ENCODE measurements at places on chromosomes 13 and 19.

DNA sequence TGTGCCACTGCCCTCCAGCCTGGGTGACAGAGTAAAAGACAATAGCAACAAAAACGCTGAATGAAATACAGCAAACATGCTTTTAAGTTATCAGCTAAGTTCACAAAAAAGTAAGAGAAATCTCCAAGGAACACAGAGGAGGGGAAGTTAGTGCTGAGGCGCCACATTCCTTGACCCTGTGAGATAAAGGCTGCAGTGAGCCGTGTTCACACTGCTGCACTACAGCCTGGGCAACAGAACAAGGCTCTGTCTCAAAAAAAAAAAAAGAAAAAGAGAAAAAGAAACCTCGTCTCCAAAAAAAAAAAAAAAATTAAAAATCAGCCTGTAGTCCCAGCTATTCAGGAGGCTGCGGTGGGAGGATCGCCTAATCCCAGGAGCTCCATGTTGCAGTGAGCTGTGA lies 16.3 kb upstream of the DOCK6 start:
- DNase-seq, result no peak

DNA sequence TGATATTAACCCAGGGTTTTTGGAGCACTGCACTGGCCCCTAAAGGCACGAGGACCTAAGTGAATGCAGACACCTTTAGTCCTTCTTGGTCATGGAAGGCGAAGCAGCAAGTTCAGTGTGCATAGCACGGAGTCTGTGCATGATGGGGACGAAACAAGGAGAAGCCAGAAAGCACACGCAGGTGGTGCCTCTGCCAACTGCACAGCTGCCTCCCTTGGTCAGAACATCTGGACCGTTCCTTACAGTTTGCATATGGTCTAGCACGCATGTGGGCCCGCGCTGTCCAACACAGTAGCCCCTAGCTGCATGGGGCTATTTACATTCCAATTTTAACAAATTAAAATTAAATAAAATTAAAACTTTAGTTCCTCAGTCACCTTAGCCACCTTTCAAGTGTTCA lies 44.0 kb downstream of the FLT3 start:
- no peak for DNase-seq

DNA sequence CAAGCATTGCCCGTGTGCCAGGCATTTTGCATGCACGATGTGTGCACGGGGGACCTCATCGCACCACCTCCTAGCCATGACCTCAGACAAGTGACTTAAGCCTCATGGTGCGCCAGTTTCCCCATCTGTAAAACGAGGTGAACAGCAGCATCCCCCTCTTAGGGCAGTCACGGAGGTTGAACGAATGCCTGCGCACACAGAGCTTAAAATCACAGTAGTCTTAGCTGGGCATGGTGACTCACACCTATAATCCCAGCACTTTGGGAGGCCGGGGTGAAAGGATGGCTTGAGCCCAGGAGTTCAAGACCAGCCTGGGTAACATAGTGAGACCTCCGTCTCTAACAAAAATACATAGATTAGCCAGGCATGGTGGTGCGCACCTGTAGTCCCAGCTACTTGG lies 48.6 kb downstream of the PIN1 start:
- DNase-seq, result no peak

DNA sequence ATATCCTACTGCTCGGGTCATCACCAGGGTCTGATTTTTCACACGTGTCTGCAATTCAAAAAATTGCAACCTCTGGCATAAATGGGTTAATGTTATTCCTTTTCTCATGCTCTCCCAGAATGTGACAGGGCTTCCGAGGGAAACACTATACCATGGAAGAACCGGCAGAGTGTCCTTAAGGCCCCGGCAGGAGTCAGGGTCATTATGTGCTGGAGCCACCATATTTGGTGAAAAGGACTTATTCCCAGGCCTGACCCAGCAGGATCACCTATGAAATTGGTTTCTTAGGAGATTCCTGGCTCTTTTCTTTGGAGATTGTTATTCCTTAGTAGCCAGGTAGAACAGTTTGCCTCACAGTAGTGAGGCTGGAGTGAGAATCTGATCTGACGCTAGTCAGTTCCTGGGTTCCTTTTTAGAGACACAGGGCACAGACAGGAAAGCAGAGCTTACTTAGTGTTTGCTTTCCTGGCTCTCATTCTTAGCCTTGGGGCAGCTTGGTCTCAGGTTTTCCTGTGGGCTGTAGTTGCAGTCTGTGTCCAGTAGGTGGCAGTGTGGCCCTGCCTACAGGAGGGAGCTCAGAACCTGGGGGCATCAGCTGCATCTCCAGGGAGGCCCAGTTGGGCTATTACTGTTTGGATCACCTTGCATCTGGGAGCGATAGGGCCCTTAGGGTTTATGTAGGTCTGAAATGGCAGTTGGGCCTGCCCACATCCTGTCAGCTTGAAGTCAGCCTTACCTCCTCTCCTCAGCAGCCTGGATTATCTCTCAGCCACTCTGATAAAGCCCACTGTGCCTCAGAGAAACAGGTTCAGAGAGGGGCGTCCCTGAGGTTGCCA lies 12.4 kb downstream of the SNRNP70 start:
- peak; percentile 76 for DNase-seq

DNA sequence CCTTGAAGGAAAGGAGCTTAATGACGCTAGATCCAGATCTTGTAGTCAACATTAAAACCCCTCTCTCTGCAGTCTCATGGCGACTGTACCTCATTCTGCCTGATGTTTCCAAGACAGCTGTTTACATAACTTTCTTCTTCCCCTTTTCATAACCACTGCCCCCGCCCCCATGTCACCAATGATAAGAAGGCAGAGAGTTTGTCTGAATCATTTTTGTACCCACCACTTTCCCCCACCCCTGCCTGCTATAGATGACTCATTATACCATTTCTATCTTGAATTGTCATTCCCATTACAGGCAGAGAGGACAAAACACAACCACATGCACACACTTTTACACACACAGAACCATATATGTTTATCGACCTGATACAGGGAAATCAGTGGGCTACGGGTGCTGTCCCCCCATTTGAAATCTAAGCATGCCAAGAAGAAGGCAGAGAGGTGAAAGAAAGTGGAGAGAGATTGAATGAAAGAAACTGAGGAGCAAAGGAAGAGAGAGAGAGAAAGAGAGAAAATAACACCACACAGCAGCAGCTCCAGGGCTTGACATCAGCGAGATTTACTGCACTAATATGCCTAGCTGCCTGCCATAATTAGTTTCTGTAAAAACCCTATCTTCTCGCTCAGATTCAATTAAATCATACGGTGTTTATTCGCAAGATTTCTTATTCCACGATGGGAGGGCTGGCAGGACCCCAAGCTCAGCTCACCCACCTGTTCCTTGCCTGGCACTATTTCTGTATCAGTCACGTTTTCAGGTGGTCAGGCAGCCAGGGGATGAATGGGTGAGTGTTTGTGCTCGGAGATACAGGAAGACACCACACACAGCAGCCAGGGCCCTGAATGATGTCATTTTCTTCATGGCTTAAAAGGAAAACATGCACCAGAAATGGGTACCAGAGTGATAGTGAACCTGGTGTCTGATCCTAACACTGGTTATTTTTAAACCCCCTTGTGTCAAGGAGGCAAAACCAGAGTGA lies 114.3 kb upstream of the SERP2 start:
- peak; percentile 85 for DNase-seq

DNA sequence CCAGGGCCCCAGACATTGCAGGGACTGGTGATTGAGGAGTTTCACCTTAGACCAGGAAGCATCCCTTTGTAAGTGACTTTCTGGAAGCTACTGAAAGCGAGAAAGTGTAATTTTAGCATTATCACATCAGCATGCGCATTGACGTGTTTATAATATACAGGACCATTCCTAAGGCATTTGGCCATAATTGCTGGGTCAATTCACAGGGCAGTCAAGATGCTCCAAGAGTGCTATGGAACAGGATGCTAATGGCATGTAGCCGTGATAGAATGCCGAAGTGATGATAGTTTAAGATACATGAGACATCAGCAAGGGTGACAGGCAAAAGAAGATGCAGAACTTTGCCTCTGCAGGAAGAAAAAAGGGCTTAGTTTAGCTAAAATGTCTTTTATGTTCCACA lies 347.6 kb upstream of the NBEA start:
- no peak for DNase-seq

GRCh38 chr19:48819366-48819816 lies 8.6 kb upstream of the BCAT2 start:
- DNase-seq, result no peak

- DNase-seq, result no peak
These were observed 96.8 kb downstream of the ZNF429 start for GRCh38 chr19:21602082-21602658.

- DNase-seq, result no peak
These were observed 165.5 kb upstream of the KLF12 start for GRCh38 chr13:74299721-74300120.

GRCh38 chr19:1826557-1827521 lies 14.8 kb upstream of the ATP8B3 start:
- no peak for DNase-seq

DNA sequence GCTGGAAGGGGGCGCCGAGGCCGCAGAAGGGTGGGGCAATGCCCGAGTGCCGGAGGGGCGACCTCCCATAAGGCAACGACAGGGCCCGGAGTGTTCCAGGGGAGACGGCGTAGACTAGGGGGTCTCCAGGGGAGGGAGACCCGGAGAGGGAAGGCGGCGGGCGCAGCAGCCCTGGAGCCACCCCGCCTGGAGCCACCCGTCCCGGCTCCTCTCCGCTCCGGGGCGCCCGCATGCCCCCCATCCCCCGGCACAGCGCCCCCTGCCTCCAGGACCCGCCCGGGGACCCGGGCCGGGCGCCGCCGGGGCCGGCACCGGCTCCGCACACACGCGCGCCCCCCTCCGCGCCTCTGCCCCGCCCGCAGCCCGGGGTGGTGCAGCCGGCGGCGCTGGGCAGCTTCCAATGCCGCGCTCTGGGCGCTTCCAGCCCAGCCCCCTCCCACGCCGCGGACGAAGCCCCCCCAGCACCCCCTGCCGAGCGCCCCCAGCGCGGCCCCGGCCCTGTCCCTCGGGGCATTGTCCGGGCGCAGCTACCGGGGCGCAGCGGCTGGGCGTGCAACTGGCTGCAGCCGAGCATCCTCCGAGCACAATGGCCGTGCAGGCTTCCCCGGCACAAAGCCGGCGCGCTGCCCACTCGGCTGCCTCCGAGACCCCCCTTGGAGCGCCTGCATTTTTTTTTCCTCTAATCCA lies 519 bp downstream of the PTPRS start:
- no peak for DNase-seq

- no peak for DNase-seq
These were observed 4.5 kb downstream of the CPB2 start for GRCh38 chr13:46100191-46100815.

- DNase-seq, result no peak
These were observed 257.2 kb upstream of the RFC3 start for GRCh38 chr13:33560726-33561125.

- DNase-seq, result peak; percentile 59
These were observed 84.0 kb downstream of the MZT1 start for GRCh38 chr13:72643311-72643989.

DNA sequence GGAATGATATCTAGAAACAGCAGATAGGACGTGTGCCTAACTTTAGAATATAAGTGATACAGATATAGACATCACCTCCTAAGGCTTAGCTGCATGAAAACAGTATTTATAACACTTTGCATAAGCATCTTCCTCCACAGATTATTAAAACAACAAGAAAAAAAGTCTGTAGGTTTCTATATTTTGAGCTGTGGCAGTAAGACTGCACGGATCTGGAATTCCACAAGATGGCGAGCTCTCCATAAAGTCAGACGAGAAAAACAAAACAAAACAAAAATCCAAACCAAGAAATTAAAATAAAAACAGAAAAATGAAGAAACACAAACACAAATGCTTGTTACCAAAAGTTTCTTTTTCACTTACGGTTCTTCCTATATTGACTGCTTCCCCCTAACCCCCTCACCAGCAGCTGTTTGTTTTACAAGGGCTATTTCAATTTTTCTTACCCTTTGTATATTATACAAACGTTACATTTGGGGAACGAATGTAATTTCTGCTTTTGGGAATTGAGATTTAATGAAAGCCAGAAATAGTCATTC lies 285.8 kb downstream of the MYO16 start:
- DNase-seq, result no peak

GRCh38 chr13:38381890-38382289 lies 32.2 kb downstream of the UFM1 start:
- DNase-seq, result no peak

GRCh38 chr19:6164906-6165531 lies 29.6 kb downstream of the ACSBG2 start:
- DNase-seq, result no peak

- DNase-seq, result no peak
These were observed 14.3 kb downstream of the CCDC97 start for GRCh38 chr19:41324231-41324702.

- DNase-seq, result no peak
These were observed 151.6 kb upstream of the FREM2 start for GRCh38 chr13:38535261-38535660.

DNA sequence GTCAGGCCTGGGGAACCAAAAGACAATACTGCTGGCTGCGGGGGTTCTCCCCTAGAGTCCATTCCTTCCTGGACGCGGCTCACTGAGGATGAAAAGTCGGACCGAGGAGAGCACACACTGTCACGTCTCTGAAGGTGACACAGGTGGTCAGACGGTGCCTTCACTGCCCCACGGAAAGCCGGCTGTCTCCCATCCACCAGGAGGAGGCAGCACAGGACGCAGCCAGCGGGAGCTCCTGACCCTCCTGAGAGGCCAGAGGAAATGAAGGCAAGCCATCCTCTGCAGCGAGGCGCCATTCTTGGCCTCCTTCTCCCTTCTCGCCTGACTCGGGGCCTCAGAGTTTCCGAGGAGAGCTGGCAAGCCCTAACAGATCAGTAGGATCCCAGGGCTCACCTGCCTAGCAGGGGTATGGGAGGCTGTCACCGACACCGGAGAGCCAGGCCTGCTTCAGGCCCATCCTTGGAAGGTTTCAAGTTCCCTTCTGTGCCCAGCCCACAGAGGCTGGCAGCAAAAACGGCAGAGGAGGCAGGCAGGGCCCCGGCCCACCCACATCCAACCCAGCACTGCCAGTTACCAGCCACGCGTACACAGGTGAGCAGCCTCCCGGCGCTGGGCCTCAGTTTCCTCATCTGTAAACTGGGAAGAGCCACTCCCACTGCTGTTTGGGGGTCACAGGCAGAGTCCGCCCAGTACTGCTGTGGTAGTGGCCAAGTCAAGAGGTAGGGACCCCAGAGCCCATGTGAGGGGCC lies 4.5 kb downstream of the REXO1 start:
- DNase-seq, result no peak

DNA sequence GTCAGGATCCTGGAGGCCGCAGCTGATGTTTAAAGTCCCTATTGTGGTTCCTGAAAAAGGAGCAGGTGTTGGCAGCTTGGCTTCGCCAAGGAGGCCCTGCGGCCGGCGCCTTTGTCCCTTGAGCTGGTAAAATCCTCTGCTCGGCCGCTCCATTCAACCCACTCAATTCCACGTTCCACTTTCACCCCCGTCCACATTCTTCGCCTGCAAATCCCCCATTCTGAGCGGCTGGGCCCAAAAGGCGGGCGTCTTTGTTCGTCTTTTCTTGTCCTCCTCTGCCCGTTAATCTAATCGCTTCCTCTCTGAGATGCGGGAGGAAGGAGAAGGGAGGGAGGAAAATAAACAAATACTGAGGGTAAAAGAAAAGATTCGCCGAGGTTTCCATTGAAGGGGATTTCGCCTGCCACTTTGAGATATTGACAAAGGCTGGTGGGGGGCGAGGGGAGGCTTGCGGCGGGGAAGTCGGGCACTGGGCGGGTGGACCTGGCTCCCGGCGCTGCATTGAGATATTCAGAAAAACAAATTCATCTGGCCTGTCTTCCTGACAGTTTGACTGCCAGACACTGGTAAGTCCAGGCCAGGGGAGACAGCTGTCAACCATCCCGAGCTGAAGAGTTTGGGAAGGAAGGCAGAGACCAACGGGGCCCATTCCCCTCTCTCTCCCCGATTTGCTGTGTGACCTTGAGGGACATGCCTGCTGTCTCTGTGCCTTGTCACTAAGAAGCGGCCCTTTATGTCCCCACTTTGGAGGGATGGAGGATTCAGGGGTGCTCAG lies 37.6 kb downstream of the ZNRF4 start:
- no peak for DNase-seq

All from stimulated activated CD4-positive, alpha-beta T cell treated with anti-CD3 and anti-CD28 coated beads, Interleukin-4, amount 100 ng/mL, for 24 hours (primary cell).